ENCODE measurements at places on chromosomes 16 and 17. TPM values are rescaled to one million over a fixed set of nuclear protein-coding genes. Genes with fewer than 3 reads are reported as not detected.

DNA sequence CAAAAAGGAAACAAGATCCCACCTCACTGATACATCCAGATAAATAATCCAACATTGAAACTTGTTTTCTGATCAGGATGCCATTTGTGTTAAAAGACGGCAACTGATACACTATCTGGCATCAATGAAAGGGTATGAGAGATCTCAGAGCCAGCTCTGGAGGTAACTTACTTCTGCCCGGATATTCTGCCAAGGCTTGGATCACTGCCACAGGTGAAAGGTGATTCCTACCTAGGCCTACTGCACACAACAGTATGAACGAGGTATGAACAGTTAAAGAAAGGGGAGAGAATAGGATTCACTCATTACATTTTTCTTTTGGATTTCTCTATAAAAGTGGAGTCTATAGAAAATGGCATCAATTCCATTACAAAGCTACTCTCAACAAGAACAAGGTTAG, 136.1 kb downstream of the HS3ST3A1 start:
- H3K4me1 ChIP-seq = peaks cover 21% of the 10 kb centered on the region
- H3K27ac ChIP-seq = no peak overlapping the region
- no peaks in the 10 kb centered on the region for H3K36me3 ChIP-seq
- H3K27me3 ChIP-seq = no peaks in the 10 kb centered on the region
- DNase-seq = no peak

- DNase-seq = no peak
- H3K27ac ChIP-seq = no peak overlapping the region
- peaks cover 6% of the 10 kb centered on the region for H3K4me1 ChIP-seq
- no peaks in the 10 kb centered on the region for H3K36me3 ChIP-seq
- H3K4me3 ChIP-seq = no peak overlapping the region
- H3K27me3 ChIP-seq = peaks cover 25% of the 10 kb centered on the region
These were observed 272.0 kb downstream of the MAF start for GRCh38 chr16:79328402-79329165.

GRCh38 chr17:79049821-79050220, 24.8 kb upstream of the ENGASE start:
- no peak overlapping the region for H3K4me3 ChIP-seq
- peaks cover 10% of the 10 kb centered on the region for H3K4me1 ChIP-seq
- no peak for DNase-seq
- peaks cover 12% of the 10 kb centered on the region for H3K27me3 ChIP-seq

DNA sequence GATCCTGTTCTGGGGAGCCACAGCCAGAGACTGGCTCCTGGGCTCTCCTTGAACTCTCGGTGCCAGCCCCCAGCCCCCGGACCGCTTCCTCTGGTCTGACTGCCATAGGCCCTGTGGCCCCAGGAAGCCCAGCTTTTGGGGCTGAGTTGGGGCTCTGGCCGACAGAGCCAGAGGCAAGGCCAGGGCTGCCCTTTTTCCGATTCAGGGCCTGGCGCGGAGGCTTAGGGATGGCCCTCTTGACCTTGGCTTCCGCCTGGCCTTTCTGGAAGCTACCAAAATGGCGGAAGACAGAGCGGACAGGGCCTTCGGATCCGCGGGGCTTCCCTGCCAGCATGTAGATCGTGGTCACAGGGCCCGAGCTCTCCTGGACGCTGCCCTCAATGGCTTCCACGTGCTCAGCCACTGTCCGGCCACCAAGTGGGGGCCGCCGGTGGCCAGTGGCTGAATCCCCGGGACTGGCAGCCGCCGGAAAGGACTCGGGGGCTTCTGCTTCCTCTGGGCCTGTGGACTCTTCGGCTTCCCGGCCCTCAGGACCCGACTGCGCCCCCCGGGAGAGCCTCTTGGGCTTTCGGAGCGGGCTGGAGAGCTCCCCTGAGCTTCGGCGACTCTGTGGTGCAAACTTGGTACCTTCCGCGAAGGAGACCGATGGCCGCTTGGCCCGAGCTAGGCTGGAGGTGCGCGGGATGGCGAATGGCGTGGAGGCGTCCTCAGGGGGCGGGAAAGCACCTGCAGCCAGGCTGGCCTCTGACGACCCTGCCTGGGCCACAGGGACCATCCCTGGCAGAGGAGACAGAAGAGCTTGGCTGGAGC, 6.4 kb upstream of the SLC43A2 start:
- H3K27me3 ChIP-seq = peaks cover 19% of the 10 kb centered on the region
- peaks cover 7% of the 10 kb centered on the region for H3K4me1 ChIP-seq
- no peak for DNase-seq
- H3K27ac ChIP-seq = no peak overlapping the region
- no peak overlapping the region for H3K4me3 ChIP-seq

DNA sequence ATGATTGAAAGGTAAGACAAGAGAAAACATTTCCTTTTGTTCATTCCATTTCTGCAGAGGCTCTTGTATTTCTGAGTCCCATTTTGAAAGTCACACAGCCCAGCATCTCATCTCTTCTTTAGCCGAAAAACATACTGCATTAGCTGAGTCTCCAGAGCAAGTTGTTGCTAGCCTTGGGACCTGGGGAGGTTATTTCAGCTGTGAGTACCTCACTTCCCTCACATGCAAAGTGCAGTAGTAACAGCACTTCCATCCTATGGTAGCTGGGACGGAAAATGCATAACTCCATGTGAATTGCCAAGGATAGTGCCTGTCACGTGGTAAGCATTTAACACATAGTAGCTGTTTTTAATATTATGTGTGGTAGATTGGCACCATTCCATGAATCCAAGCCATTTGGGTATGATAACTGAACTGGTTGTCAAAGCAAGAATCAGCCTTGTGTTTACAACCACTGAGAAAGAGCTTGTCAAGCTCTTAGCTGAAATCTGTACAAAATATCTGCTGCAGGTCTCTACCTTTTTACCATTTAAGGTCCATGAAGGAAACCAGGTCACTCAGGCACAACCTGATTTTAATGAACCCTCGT, 345.7 kb downstream of the CDH13 start:
- no peak overlapping the region for H3K27ac ChIP-seq
- H3K36me3 ChIP-seq = no peaks in the 10 kb centered on the region
- H3K27me3 ChIP-seq = no peaks in the 10 kb centered on the region
- no peak for DNase-seq
- no peaks in the 10 kb centered on the region for H3K4me1 ChIP-seq

- no peak for DNase-seq
- no peak overlapping the region for H3K4me3 ChIP-seq
- H3K36me3 ChIP-seq = no peaks in the 10 kb centered on the region
These were observed 18.2 kb upstream of the MAP3K14 start for GRCh38 chr17:45334701-45335677.

GRCh38 chr16:17275076-17276009, 195.4 kb downstream of the XYLT1 start:
- peaks cover 5% of the 10 kb centered on the region for H3K27me3 ChIP-seq
- H3K27ac ChIP-seq = peak overlapping the region; percentile 74
- H3K36me3 ChIP-seq = no peaks in the 10 kb centered on the region
- DNase-seq = no peak
- H3K4me3 ChIP-seq = peak overlapping the region; percentile 1

The MT1H gene
- 2.4 TPM for total RNA-seq

The HASPIN gene
- total RNA-seq = 5.2 TPM

The LHX1 gene
- 1.7 TPM for total RNA-seq

Measured in type B pancreatic cell (in vitro differentiated cells).